ENCODE measurements at places on chromosomes 3 and 15. TPM values are rescaled to one million over a fixed set of nuclear protein-coding genes. Genes with fewer than 3 reads are reported as not detected.

DNA sequence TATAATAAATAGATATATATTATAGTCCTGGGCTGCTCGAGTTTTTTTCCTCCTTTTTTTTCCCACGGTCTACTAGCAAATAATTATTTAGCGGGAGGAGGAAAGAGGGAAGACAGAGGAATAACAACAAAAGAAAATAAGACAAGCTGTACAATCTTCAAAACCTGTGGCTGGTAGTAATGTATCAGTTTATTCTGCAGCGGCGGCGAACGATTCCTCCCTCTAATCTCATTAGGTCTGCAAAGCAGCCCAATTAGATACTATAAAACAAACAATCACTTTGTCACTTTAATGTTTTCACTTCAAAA, 390 bp upstream of the TLE3 start:
- peak; percentile 36 for DNase-seq
- H3K4me1 ChIP-seq = peaks cover 54% of the 10 kb centered on the region
- H3K36me3 ChIP-seq = no peaks in the 10 kb centered on the region

DNA sequence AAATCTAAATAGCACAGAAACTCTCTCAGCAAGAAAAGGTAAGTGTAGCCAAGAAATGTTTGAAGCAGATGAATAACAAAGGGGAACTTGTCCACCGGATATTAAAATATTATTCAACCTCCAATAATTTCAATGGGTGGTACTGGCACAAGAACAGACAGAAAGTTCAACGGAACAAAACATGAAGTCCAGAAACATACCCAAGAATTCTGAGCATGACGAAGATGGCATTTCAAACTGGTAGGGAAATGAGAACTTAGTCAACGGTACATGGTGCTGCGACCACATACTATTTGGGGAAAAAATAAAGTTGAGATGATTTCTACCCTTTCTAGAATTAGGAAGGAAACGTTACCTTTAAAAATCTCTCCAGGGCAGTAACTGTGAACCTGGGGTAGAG, 5.5 kb downstream of the CHSY1 start:
- DNase-seq = no peak
- no peaks in the 10 kb centered on the region for H3K36me3 ChIP-seq
- H3K4me1 ChIP-seq = peaks cover 10% of the 10 kb centered on the region
- H3K27me3 ChIP-seq = no peaks in the 10 kb centered on the region
- no peak overlapping the region for H3K27ac ChIP-seq

- no peaks in the 10 kb centered on the region for H3K36me3 ChIP-seq
- no peak overlapping the region for H3K27ac ChIP-seq
- H3K27me3 ChIP-seq = no peaks in the 10 kb centered on the region
- DNase-seq = no peak
- no peak overlapping the region for H3K4me3 ChIP-seq
These were observed 94.9 kb downstream of the HMG20A start for GRCh38 chr15:77515613-77516012.

- H3K27me3 ChIP-seq = no peaks in the 10 kb centered on the region
- no peak for DNase-seq
- H3K4me1 ChIP-seq = no peaks in the 10 kb centered on the region
- H3K4me3 ChIP-seq = no peak overlapping the region
- H3K36me3 ChIP-seq = no peaks in the 10 kb centered on the region
These were observed 285.1 kb downstream of the LPP start for GRCh38 chr3:188439080-188439479.

MRPL47 gene
- 20.6 TPM for total RNA-seq

PLSCR2 gene
- total RNA-seq = not detected

MINDY4B gene
- not detected for total RNA-seq

ECE2 gene
- not detected for total RNA-seq

SCN5A gene
- total RNA-seq = 0.27 TPM
